ENCODE measurements at places on chromosomes 3 and 15. TPM values are rescaled to one million over a fixed set of nuclear protein-coding genes. Genes with fewer than 3 reads are reported as not detected.

DNA sequence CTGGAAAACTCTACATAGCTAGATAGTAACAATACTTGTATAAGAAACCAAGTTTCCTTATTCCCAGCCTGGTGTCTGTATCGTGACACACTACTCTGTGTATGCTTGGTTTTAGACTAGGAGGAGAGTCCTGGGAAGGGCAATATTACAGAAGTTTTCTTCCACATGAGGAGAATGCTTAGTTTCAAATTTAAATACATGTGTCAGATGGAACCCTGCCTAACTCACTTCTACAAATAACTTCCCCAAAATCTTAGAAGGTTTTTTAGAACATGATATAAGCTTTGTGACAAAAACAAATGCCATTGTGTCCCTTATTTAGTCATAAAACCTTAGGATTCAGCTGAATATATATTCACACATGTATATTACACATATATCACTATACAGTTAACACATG is 7.2 kb upstream of the IL20RB start:
- no peak for DNase-seq

TMEM207 gene
- not detected for total RNA-seq

DNA sequence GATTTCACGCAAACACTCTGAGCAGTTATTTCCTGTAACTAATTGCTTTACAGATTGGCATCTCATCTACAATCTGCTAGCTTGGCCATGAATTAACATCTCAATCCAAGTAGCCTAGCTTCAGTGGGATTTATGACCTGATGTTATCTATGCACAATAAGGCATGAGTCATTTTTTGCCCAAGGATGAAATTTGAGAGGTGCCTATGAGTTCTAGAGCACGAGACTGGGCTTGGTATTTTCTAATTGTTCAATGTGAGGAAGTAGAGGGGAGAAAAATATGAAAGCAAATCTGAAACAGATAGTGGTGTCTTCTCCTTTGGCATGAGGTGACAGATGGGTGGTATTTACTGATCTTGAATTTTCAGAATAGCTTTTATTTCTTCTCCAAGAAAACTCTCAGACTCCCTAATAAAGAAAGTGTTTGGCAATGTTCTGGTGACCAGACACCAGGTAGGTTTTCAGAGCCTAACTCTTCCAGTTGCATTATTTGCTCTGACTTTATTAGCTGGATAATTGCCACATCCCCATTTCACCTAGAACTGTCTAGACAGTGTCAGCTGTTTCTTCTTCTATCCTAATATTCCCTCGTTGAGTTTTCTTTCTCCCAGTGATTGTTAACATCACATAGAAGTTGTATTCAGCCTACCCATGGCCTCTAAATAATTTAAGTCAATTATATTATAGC is 301.0 kb upstream of the UMPS start:
- DNase-seq: no peak

GRCh38 chr15:90529011-90529370 is 732 bp upstream of the CRTC3 start:
- DNase-seq: no peak

CLDN18 gene
- not detected for total RNA-seq

- no peak for DNase-seq
Observed at GRCh38 chr3:22372292-22373062, 621.5 kb upstream of the ZNF385D start.

HDC gene
- not detected for total RNA-seq

- no peak for DNase-seq
Observed at GRCh38 chr3:146881966-146882760, 277.0 kb upstream of the PLSCR5 start.

- no peak for DNase-seq
Observed at GRCh38 chr15:99447497-99448371, 118.0 kb upstream of the MEF2A start.

DNA sequence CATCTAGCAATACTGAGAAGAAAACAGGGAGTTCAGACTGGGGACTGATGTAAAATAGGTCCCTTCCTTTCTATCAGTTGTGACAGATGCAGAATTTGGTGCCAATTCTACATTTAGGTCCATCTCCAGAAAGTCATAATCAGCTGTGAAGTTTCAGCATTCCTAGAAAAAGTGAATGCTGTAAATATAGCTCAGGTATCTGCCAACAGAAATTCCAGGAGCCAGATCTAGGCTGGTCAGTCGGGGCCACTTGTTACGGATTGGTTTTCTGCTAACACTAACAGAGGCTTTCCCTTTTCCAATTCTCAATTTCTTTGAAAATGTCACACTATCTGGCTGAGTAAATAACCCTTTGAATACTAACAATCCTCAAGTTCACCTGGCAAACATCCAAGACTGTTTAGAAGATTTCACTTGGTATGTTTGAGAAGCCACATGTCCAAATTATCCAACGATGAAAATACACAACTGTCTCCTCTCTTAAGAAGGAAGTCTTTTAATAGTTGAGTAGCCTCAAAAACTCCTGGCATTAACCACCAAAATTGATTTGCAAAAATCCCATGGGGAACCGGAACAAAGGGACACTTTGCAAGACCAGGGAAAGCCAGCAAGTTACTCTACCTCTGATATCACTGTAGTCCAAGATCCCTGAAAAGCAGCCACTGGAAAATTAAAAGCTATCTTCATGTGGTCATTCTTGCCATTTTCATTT is 222.3 kb downstream of the ZMAT3 start:
- no peak for DNase-seq

GRCh38 chr3:19457449-19457848 is 309.1 kb downstream of the KCNH8 start:
- DNase-seq: no peak

DNA sequence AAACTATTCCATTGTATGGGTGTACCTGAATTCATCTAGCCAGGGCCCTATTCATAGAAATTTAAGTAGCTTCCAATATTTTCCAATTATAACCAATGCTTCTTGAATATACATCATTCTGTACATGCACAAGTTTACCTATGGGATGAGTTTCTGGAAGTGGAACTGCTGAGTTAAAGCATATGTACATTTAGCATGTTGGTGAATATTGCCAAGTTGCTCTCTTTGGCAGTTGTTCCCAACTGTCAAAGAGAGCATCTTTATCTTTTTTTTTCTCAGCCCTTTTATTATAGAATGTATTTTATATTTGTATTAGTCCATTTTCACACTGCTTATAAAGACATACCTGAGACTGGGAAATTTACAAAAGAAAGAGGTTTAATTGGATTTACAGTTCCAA is 8.3 kb upstream of the CCK start:
- DNase-seq: no peak

DNA sequence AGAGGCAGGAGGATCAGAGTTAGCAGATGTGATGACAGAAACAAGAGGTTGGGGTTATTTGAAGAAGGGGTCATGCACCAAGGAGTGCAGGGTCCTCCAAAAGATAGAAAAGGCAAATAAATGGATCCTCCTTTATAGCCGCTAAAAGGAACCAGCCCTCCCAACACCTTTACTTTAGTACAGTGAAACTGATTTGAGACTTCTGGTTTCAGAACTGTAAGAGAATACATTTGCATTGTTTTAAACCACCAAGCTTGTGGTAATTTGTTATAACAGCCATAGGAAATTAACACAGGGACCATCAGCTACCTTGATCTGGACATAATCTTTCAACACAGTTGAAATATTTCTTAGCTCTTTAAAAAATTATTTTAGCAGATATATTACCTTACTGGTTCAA is 166.6 kb downstream of the TIGIT start:
- no peak for DNase-seq

CTXN2 gene
- not detected for total RNA-seq

FEZF2 gene
- not detected for total RNA-seq

GREM1 gene
- total RNA-seq: 4.0 TPM

GRCh38 chr3:150371741-150372254 is 36.3 kb upstream of the TSC22D2 start:
- peak; percentile 100 for DNase-seq

DNA sequence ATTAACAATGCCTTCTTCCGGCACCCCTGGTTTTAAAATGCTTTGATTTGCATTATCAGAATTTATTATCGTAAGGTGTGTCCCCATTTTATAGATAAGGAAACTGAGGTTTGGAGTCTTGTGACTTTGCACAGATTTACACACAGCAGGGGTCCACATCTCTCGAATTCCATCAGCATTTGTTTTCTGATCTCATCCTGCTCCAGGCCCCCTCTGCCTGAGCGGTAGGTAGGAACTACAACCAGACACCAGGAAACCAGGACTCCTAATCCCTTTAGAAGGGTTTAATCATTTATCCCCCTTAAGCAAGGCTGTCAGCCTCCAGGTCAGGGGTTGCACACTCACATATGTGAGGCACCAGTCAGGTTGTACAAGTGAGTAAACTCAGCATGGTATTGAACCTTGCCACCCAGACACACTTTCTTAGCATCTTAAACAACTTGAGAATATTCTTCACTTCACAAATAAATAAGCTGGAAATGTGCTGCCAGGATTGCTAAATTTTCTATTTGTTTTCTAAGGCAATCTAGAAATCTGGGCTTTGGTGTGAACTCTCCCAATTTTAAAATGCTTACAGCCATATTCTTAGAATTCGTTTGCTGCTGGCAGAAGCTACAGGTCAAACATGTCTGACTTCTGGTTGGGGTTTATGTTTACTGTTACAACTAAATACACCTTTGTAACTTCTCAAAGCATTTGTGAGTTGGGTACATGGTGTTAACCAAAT is 31.7 kb upstream of the CMTM7 start:
- DNase-seq: no peak

C3orf52 gene
- 55.1 TPM for total RNA-seq

CSTA gene
- total RNA-seq: not detected

- no peak for DNase-seq
Observed at GRCh38 chr15:85687329-85687728, 107.4 kb downstream of the KLHL25 start.

- DNase-seq: no peak
Observed at GRCh38 chr3:145183261-145183660, 977.7 kb downstream of the PLOD2 start.

HES1 gene
- total RNA-seq: 17.1 TPM

COL6A5 gene
- not detected for total RNA-seq

GRCh38 chr3:9013782-9014563 is 50.7 kb upstream of the RAD18 start:
- no peak for DNase-seq

- DNase-seq: no peak
Observed at GRCh38 chr3:73681610-73682009, 56.9 kb upstream of the PDZRN3 start.

DNA sequence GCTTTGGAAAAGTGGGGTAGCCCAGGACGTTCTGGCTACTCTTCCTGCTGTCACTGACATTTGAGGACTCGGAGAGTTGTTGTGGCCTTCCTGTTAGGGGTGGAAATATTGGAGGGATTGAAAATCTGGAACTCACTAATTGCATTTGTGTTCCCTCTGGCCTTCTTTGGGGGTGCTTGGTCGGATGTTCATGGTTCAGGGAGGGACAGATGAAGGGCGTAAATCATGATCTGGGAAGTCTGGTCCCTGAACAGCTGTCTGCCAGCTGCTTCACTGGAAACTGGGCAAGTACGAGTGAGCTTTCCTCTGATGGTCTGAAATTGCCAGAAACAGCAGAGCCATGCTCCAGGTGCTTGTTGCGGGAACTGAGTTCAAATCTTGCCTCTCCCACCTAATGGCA is 327.8 kb upstream of the C2CD4B start:
- DNase-seq: no peak

DNA sequence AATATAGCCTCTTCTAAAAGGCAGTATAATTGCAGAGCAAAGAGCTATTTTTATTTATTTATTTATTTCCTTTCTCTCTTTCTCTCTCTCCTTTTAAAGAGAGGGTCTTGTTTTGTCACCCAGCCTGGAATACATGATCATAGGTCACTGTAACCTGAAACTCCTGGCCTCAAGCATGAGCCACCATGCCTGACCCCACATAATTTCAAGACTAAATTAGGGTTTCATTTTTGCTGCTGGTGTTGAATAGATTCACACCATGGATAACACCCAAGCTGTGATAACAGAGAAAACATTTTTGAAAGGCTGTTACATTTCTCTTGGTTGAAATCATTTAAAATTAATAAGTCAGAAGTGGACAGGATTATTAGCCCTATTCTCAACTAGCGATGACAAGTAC is 131.6 kb downstream of the LEKR1 start:
- DNase-seq: no peak

GRCh38 chr3:144294659-144295538 is 323.3 kb downstream of the DIPK2A start:
- no peak for DNase-seq

- DNase-seq: no peak
Observed at GRCh38 chr15:99711625-99712024, 21.6 kb downstream of the LYSMD4 start.

SLC28A1 gene
- not detected for total RNA-seq

All from epithelial cell of proximal tubule (primary cell).